ENCODE measurements at places on chromosomes 1 and 21.

DNA sequence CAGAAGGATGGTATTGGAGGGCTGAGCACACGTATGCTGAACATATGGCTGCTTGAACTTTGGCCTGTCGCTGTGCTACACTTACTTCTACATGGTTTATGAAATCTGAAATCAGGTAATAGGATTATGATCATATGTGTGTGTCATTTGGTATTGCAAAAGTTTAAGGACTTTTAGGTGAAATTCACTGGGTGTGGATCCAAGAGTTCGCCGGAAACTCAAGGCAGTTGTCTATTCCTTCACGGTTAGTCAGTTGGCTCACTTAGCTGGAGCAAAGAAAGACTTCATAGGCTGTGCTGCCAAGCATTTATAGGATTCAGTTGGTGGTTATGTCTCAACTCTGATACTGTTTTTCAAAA, 927 bp downstream of the UAP1 start:
- DNase-seq: no peak

GRCh38 chr1:198096390-198096789, 60.4 kb upstream of the NEK7 start:
- no peak for DNase-seq

DNA sequence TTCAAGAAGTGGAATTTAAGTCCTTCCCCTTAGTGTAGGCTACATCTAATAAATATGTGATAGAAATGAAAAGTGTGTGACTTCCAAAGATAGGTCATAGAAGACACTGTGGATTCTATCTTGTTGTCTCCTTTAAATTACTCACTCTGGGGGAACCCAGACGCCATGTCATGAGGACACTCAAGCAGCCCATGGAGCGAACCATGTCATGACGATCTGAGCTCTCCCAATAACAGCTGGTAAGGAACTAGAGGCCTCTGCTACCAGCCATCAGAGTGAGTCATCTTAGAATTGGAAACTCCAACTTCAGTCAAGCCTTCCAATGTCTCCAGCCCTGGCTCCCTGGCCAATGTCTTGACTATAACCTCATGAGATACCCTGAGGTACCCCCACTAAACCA, 6.3 kb downstream of the COA7 start:
- DNase-seq: no peak

GRCh38 chr1:26138974-26139558, 19.8 kb upstream of the FAM110D start:
- DNase-seq: no peak
